CD4-positive, alpha-beta T cell (primary cell): ENCODE measurements at places on chromosomes 7 and 10. TPM values are rescaled to one million over a fixed set of nuclear protein-coding genes. Genes with fewer than 3 reads are reported as not detected.

PLEKHS1 gene
- total RNA-seq = 0.08 TPM

LRRC61 gene
- total RNA-seq = 3.1 TPM

RNLS gene
- 0.95 TPM for total RNA-seq

KLF14 gene
- total RNA-seq = not detected

FAM24A gene
- not detected for total RNA-seq

NXPH1 gene
- total RNA-seq = not detected

HOXA6 gene
- total RNA-seq = not detected

EZH2 gene
- total RNA-seq = 16.0 TPM

TOMM7 gene
- 549 TPM for total RNA-seq

MTPN gene
- total RNA-seq = 94.0 TPM

XRCC2 gene
- total RNA-seq = 0.25 TPM

ARMC3 gene
- total RNA-seq = not detected

SPACDR gene
- total RNA-seq = 0.93 TPM

EXOC6 gene
- 6.6 TPM for total RNA-seq

C10orf143 gene
- 4.3 TPM for total RNA-seq

HOXA13 gene
- total RNA-seq = not detected

IFIT2 gene
- 36.9 TPM for total RNA-seq

PSD gene
- 16.7 TPM for total RNA-seq

NPC1L1 gene
- 0.08 TPM for total RNA-seq

CXCL12 gene
- total RNA-seq = not detected

TFPI2 gene
- not detected for total RNA-seq

OGDHL gene
- not detected for total RNA-seq

TRIM74 gene
- 4.1 TPM for total RNA-seq

NKX2-3 gene
- not detected for total RNA-seq

MCM10 gene
- total RNA-seq = 0.16 TPM

GDF10 gene
- total RNA-seq = 0.16 TPM

PRKAR2B gene
- total RNA-seq = 0.42 TPM

PCDH15 gene
- total RNA-seq = not detected

ZNF32 gene
- 18.7 TPM for total RNA-seq

CCDC172 gene
- not detected for total RNA-seq

SEMA4G gene
- 1.6 TPM for total RNA-seq

SCART1 gene
- 5.2 TPM for total RNA-seq

NKX1-2 gene
- not detected for total RNA-seq

NUP42 gene
- total RNA-seq = 20.1 TPM

SLC16A12 gene
- total RNA-seq = not detected

PIK3CG gene
- total RNA-seq = 21.2 TPM

CALCR gene
- not detected for total RNA-seq

OR2A42 gene
- not detected for total RNA-seq

GSDME gene
- not detected for total RNA-seq

NUDCD3 gene
- total RNA-seq = 60.6 TPM

C10orf105 gene
- 0.36 TPM for total RNA-seq

TMEM140 gene
- total RNA-seq = 27.7 TPM

LRRD1 gene
- total RNA-seq = not detected

NPY4R2 gene
- total RNA-seq = not detected

TFR2 gene
- 2.3 TPM for total RNA-seq

PTPRE gene
- 55.1 TPM for total RNA-seq

ZNF488 gene
- not detected for total RNA-seq

PODXL gene
- 0.16 TPM for total RNA-seq

DGKB gene
- total RNA-seq = not detected

SPDYE2B gene
- total RNA-seq = not detected

SH2B2 gene
- total RNA-seq = 0.77 TPM
